ENCODE measurements at places on chromosomes 3 and 15.

GRCh38 chr3:158532099-158532734 lies 38.8 kb upstream of the MLF1 start:
- DNase-seq, result no peak

GRCh38 chr15:95375281-95375680 lies 955.2 kb upstream of the NR2F2 start:
- DNase-seq, result no peak

GRCh38 chr15:59190291-59190690 lies 16.4 kb upstream of the LDHAL6B start:
- DNase-seq, result peak; percentile 3

DNA sequence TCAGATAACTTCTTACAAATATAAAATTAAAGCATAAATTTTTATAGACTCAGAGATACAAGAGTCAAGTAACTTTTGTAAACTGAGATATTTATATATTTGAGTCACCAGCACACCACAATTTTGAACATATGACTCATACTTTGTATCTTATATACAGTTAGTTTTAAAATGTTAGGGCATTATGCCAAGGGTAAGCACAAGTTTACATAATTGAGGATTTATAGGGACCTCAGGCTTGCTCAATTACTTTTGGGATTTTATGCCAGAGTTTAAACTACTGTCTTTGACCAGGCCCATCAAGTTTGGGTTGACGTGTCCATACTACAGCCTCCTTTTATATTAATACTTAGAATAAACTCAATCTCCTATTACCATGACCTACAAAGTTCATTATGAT lies 7.4 kb upstream of the FGF7 start:
- no peak for DNase-seq

DNA sequence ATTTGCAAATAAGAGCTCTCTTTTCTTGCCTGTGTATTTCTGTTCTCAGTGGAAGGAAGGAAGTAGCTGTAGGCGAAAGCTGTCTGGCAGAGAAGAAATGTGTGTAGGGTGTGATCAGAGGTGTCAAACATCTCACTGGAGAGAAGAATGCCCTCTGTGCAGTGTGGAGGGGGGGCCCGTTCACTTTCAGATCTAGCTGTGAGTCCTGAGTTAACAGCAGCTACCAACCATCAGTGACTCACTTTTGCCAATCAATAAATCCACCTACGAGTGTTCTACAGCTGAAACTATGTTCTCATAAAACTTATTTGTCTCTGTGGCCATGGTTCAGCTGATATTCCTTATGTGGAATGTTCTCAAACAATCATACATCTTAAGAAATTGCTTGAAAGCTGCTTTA lies 103.7 kb downstream of the FRMD4B start:
- no peak for DNase-seq

DNA sequence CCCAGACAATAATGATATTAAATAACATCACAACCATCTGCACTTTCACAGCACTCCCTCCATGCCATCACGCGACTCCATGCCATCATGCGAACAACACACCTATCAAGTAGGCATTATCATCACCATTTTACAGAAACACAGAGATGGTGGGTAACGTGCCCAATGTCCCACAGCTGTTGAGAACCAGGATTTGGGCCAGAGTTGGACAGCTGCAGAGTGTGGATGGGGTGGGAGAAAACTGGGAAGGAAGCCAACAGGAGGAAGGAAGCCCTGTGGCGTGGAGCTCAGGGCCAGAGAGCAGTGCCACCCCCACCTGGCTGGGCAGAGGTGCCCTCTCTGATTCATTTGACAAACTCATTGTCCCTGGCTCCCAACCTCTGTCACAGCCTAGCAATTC lies 29.0 kb downstream of the RBPMS2 start:
- no peak for DNase-seq

- DNase-seq, result no peak
Observed at GRCh38 chr3:137852391-137852830, 88.3 kb downstream of the SOX14 start.

DNA sequence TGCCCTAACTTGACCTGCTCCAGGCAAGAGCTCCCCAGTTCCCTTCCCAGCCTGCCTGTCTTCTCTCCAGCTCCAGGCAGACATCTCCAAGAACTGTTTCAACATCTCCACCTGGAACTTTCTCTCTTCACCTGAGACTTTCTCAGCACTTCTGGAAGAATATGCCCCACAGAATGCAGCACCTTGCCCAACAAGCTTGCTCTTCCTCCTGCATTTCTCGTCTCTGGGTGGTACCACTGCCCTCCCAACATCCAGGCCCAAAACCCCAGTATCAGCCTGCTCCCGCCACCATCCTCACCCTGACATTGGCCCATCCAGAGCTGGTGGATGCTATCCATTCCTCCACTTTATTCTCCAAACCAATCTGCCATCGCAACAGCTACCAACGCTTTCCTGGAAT lies 8.8 kb downstream of the RFTN1 start:
- DNase-seq, result no peak

- no peak for DNase-seq
Observed at GRCh38 chr15:27977696-27978095, 121.4 kb downstream of the OCA2 start.

- peak; percentile 97 for DNase-seq
Observed at GRCh38 chr15:89575146-89575655, at the start of gene TICRR. TICRR (plus strand) TSS chr15:89575469; CDS start chr15:89575587, 118 bp downstream.

GRCh38 chr3:147921051-147921450 lies 511.9 kb downstream of the ZIC1 start:
- DNase-seq, result no peak

- no peak for DNase-seq
Observed at GRCh38 chr3:188486126-188486525, 332.2 kb downstream of the LPP start.

- DNase-seq, result no peak
Observed at GRCh38 chr3:70631716-70632307, 319.4 kb upstream of the MDFIC2 start.

- no peak for DNase-seq
Observed at GRCh38 chr15:58924327-58924726, 9.2 kb downstream of the SLTM start.

DNA sequence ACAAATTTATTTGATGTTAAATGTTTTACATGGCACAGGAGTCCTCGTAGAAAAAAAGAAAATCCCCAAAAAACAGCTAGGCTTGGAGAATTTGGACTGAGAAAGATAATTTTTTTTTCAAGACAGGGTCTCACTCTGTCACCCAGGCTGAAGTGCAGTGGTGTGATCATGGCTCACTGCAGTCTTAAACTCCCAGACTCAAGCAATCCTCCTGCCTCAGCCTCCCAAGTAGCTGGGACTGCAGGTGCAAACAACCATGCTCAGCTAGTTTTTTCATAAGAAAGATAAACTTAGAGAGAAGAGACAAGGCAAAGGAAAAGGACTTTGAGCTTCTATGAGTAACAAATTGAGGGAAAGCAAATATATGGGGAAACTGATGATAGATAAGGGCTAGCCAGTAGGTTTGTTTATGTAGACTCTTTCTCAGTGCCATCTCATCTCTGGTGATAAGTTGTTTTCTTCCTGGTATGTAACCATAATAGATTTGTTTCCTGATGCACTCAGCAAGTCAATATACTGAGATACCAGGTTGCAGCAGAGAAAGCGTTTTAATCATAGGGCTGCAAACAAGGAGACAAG lies 13.1 kb upstream of the TRMT10C start:
- no peak for DNase-seq

GRCh38 chr3:124467980-124468902 lies 262.0 kb upstream of the UMPS start:
- peak; percentile 72 for DNase-seq

GRCh38 chr3:183369117-183369516 lies 59.3 kb downstream of the MCF2L2 start:
- DNase-seq, result no peak

DNA sequence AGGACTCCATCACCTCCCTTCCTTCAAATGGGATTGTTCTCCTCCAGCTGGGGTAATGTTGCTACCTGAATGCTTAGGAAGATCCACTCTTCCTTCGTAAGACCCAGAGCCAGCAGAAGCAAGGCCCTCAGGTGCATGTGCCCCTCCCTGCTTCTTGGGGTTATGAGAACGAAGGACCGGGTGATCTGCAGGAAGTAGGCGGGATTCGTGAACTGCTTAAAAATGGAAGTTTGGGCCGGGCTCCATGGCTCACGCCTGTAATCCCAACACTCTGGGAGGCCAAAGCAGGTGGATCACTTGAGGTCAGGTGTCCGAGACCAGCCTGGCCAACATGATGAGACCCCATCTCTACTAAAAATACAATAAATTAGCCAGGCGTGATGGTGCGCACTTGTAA lies 8.0 kb downstream of the TLR9 start:
- no peak for DNase-seq

DNA sequence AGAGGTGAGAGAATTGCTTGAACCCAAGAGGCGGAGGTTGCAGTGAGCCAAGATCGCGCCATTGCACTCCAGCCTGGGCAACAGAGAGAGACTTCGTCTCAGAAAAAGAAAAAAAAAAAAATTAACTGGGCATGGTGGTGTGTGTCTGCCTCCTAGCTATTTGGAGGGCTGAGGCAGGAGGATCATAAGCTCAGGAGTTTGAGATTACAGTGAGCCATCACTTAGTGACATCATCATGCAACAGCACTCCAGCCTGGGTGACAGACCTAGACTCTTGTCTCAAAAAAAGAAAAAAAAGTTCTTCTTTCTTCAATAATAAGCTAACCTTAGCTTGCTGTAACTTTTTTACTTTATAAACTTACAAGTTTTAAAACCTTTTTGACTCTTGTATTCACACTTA lies 99.8 kb downstream of the SLMAP start:
- DNase-seq, result no peak

DNA sequence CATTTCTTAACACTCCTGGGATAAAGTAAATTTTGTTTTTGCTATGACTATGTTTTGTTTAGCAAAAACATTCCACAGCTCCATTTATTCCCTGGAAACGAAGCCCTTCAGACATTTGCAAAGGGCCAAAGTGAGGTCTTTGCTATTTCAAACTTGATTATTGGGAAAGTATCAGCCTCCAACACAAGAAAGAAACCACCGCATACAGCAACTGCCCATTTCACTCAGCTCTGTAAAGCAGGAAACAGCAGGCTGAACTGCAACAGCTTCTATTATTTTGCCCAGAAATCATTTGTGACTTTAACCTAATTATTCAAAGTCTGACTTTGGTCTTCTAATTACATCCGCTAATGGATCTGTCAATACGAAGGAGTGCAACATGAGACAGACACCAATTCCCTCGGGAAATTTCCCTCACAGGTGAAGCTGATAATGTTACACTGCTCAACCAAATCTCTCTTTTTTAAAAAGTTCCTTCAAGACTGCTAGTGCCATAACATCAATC lies 72.1 kb downstream of the RFTN1 start:
- DNase-seq, result no peak

GRCh38 chr3:61632568-61633175 lies 71.3 kb downstream of the PTPRG start:
- DNase-seq, result no peak

DNA sequence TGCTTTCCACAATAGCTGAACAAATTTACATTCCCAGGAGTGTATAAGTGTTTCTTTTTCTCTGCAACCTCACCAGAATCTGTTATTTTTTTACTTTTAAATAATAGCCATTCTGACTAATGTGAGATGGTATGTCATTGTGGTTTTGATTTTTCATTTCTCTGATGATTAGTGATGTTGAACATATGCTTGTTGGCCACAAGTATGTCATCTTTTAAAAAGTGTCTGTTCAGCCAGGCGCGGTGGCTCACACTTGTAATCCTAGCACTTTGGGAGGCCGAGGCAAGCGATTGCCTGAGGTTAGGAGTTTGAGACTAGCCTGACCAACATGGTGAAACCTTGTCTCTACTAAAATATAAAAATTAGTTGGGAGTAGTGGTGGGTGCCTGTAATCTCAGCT lies 619.3 kb downstream of the SI start:
- DNase-seq, result no peak

DNA sequence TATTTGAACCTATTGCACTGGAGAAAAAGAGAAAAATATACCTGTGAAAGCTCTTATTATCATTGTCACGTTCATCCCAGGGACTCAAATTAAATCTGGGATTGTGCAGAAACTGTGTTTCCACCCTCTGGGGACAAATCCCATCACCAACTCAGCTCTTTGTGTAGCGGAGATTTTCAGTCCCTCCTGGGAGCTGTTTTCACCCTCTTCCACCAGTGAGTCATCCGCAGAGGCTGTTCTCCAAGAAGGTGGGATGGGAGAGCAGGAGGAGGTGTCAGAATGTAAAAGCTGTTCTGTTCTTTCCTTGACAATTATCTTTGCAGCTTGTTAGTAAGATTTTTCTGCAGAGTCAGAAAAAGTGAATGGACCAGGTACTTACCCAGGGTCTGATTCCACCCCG lies 28.0 kb downstream of the SV2B start:
- DNase-seq, result no peak

GRCh38 chr3:14725013-14725412 lies 50.1 kb downstream of the C3orf20 start:
- no peak for DNase-seq

- DNase-seq, result no peak
Observed at GRCh38 chr3:632571-633170, 436.1 kb downstream of the CHL1 start.

DNA sequence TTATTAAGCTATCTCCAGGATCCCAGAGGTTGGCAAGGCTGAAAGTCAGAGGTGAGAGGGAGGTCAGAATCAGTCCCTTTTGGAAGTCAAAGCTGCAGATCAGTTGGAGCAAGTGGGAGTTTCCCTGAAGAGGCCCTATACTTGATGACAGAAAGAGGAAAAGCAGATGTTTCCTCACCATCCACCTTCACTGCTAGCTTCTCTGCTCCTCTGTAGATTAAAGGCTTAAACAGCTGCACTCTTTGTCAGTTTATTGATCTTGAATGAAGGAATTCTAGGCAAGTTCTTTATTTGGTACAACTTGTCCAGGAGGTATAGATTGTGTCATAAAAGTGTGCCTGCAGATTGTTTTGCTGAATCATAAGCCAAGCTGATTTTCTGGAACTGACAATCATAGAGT lies 408.2 kb upstream of the TGFBR2 start:
- DNase-seq, result no peak

GRCh38 chr3:133162670-133163305 lies 124.6 kb downstream of the TMEM108 start:
- no peak for DNase-seq

DNA sequence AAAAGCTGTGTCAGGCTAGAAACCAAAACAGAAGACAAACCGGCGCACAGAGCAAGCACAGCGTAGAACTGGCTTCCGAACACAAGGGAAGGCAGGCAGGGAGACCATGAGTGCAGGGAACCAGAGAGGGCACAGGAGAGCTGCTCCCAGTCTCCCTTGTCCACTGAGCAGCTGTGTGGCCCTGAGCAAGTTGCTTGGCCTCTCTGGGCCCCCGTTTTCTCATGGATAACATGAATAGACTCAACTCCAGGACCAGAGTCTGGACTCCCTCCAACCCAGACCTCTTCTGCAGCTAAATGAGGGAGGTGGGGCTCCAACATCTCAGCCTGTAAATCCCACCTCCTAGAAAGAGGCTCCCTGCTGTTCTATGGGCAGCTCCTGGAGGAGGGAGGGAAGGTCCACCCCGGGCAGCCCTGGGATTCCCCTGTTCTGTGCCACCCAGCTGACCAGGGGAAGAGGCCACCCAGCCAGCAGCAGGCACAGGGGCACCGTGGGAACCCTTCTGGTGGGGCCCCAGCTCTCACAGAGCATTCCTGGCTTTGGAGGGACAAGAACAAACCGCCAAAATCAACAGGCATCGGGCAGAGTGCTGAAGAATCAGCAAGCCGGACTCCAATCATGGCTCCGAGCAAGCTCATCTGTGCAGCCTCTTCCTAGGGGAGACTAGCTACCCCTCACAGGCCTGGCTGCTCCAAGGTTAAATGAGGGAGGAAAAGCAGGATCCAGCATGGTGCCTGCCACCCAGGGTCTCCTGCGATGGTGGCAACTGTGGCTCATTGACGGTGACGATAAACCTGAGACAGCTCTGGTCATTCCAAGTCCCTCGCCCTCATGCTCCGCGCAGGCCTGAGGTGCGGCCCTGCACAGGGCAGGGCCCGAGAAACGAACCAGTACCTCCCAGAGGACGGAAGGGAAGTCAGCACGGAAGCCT lies 15.1 kb downstream of the XXYLT1 start:
- no peak for DNase-seq
